Occipital lobe (tissue), 3 donors: ENCODE measurements at places on chromosomes 4 and X.

GRCh38 chrX:40579141-40579540, 1.6 kb upstream of the ATP6AP2 start:
- no peak for DNase-seq

DNA sequence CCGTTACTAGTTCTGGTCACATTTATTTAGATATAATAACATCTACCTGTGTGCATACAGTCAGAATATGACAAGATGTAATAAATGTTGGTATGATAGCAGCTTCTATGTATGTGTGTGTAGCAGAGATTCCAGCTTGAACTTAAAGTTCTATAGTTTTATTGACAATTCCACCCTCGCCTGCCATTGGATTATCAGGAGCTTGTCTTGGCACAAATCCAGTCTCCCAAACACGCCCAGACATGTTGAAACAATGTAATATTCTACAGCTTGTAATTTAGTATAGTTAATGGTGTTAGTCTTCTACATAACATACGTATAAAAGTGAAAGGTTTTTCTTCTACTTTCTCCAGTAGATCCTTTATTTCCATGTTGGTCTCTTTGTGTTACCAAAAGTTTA, 44.4 kb downstream of the BBS12 start:
- no peak for DNase-seq

DNA sequence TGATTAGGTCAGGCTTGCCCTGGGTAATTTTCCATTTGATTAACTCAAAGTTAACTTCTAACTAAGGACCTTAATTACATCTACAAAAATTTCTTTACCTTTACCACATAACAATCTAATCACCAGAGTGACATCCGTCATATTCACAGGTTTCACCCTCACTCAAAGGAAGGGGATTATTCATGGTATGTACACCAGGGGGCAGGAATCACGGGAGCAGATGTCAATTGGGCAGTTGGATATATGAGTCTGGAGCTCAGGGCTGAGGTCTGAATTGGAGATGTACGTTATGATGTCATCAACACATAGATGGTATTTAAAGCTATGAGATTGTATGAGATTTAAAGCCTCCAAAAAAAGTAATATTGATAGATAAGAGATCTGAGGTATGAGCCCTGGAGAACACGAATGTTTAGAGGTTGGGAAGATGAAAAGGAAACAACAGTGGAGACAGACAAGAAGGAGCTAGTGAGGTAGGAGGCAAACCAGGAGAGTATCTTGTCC, 52.9 kb downstream of the PGRMC1 start:
- no peak for DNase-seq

GRCh38 chrX:142084611-142085010, 120.5 kb downstream of the MAGEC2 start:
- DNase-seq, result no peak

GRCh38 chrX:9873952-9874351, 87.7 kb downstream of the SHROOM2 start:
- DNase-seq, result peak; percentile 39
